CD4-positive, alpha-beta T cell treated with Interleukin-4 for 4 hours (primary cell): ENCODE measurements at places on chromosomes 12 and 14.
A peak's percentile ranks its signal among the peaks of the same experiment; 100 is the strongest.

DNA sequence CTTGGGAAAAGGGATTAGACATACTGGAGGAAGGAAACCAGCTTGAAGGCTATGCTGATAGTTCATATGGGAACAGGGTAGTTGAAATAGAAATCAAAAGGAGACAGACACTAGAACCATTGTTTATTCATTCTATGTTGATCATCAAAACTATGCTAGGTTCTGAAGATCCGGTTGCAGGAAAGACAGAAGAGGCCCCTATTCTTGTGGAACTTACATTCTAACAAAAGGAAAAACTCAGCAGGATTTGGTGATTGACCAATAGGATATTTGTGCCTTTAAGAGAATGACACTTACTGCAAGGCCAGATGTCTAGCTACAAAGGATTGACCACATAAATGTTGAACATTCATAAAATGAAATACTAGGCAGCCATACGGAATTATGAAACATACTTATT is 179.2 kb downstream of the AKAP6 start:
- DNase-seq = no peak

- DNase-seq = peak; percentile 69
Measured at GRCh38 chr14:89430391-89431236, 13.6 kb upstream of the FOXN3 start.

DNA sequence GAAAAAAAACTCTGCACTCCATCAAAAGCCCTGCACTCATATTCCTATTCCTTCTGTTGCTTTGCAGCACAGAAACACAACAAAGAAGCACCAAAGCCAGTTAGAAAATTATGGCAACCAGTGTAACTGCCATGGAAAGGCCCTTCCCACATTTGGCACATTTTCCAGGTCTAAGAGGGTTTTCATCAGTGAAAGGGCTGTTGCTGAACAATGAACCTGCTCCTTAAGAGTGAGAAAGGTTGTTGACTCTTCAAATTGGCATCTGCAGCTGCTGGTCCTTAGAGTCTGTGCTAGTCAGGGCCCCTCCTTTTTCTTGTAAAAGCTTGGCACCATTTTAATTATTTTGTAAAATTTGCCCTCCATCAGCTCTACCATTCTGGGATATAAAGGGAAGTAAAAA is 378.7 kb upstream of the KITLG start:
- no peak for DNase-seq

GRCh38 chr12:56684745-56685359 is 3.2 kb downstream of the PTGES3 start:
- no peak for DNase-seq
